Bronchus fibroblast of lung (primary cell): ENCODE measurements at places on chromosomes 4 and X. TPM values are rescaled to one million over a fixed set of nuclear protein-coding genes. Genes with fewer than 3 reads are reported as not detected.

The COX7B2 gene
- not detected in 2 replicates for total RNA-seq

The MAP9 gene
- total RNA-seq, result 5.4 and 8.7 TPM in 2 replicates

The SFRP2 gene
- total RNA-seq, result 1.2 and 3.2 TPM in 2 replicates

The CD40LG gene
- total RNA-seq, result not detected in 2 replicates

The DGKK gene
- total RNA-seq, result not detected in 2 replicates

The ASMT gene
- total RNA-seq, result not detected in 2 replicates

The NAP1L2 gene
- total RNA-seq, result not detected in 2 replicates

The P2RY8 gene
- not detected in 2 replicates for total RNA-seq

The SPP1 gene
- total RNA-seq, result not detected in 2 replicates

The NPY5R gene
- not detected in 2 replicates for total RNA-seq

The IQSEC2 gene
- total RNA-seq, result 9.4 and 10.6 TPM in 2 replicates

The CT45A5 gene
- not detected in 2 replicates for total RNA-seq
